T follicular helper cell (primary cell): ENCODE measurements at places on chromosomes 7 and 10.

DNA sequence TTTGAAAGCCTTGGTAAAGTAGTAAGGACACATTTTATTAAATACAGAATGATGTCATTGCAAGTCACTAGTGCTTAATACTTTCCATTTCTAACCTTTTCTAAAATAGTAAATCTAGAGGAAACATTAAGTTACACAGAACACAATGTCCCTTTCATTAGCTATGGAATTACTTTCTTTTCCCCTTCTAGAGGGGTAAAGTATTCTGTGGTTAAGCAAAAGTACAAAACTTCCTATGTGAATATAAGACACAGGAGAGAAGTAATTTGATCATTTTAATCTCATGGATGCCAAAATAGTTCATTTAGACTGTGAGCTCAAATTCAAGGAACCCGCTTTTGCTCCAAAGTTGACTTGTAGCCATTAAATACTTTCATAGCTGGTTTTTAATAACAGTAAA is 49.8 kb downstream of the SEMA3E start:
- DNase-seq = no peak

DNA sequence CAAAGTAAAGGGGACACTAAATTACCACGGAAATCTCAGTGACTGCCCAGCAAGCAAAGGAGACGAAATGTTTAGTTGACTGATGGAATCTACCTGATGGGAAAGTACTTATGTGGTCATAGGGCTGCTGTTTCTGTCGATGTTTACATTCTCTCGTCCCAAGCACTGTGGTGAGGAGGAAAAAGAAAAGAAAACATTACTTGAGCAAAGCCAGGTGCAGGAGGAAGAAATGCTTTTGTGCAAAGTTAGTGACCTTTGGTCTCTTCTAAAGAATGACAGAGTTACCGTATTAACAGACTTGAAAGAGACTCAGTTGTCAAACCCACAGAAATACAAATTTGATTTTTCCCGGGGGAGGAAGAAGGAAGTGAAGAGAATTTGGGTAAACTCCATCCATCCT is 43.3 kb upstream of the FMC1 start:
- no peak for DNase-seq

DNA sequence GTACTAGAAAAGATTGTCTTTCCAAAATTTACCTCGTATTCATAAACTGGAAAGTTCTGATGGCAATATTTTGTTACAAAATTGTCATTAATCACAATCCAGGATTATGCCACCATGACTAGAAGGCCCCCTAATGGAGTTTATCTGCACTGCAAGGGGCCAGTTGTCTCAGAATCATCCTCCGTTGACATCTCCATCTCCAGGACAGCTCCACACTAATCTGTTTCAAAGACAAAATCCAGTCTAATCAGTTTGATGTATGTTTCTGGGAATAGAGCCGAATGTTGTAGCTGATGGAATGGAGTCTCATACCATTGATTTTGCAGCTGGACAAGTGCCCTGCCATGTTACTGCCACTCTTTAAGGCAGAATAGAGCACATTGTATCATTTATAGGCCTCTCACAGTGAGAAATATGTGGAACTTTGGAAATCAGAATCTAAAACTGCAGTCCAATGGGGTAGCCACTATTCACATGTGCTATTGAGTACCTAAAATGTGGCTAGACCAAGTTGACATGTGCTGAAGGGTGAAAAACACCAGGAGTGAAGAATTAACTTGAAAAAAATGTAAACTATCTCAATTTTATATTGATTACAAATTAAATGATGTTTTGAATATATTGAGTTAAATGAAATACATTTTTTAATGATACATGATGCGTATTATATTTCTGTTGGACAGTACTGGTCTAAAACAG is 38.3 kb upstream of the TOMM7 start:
- no peak for DNase-seq

DNA sequence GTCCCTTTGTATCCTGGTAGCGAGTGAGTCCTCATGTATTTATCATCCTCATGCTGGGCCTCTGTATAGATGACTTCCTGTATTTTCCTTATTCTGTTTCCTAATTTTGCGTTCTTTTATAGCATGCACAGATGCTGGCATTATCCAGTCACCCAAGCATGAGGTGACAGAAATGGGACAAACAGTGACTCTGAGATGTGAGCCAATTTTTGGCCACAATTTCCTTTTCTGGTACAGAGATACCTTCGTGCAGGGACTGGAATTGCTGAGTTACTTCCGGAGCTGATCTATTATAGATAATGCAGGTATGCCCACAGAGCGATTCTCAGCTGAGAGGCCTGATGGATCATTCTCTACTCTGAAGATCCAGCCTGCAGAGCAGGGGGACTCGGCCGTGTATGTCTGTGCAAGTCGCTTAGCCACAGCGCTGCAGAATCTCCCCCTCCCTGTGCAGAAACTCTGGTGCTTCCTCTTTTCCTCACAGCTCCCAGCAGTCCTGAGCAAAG is 183.1 kb upstream of the PRSS58 start:
- no peak for DNase-seq

DNA sequence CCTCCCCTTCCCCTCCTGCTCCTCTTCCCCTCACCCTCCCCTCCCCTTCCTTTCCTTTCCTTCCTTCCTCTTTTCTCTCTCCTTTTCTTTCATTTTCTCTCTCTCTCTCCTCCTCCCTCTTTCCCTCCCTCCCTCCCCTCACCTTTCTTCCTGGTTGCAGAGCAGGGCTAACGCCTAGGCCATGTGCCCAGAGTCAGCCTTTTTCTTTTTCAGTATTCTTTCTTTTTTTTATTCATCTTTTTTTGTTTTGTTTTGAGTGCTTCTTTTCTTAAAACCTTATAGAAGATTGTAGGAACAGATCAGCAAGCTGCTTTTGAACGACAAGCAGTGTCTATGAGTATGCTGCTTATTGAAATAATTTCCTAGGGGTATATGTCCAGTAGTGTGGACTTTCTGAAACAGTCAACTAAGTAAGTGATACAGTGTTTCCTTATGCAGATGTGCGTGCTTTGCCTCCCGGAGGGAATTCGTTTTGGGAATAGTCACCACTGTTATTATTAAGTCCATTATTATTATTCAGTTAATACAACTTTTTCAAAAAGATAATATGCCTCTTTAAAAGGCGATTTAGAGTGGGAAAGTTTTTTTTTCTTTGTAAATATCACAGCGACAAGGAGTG is 219.2 kb downstream of the CAMK1D start:
- DNase-seq = no peak
